HEK293T (cell line): ENCODE measurements at places on chromosomes 2 and 18.

- DNase-seq = no peak
Measured at GRCh38 chr2:227877421-227878310, 6.2 kb downstream of the DAW1 start.

DNA sequence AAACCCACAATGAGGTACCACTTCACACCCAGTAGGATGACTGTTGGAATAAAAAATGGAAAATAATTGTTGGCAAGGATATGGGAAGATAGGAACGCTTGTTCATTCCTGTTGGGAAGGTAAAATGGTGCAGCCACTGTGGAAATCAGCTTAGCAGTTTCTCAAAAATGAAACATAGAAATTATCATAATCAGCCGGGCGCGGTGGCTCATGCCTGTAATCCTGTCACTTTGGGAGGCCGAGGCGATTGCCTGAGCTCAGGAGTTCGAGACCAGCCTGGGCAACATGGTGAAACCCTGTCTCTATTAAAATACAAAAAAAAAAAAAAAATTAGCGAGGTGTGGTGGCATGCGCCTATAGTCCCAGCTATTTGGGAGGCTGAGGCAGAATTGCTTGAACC, 23.4 kb downstream of the AMER3 start:
- DNase-seq = no peak

- no peak for DNase-seq
Measured at GRCh38 chr18:26440644-26441043, 107.7 kb downstream of the KCTD1 start.

DNA sequence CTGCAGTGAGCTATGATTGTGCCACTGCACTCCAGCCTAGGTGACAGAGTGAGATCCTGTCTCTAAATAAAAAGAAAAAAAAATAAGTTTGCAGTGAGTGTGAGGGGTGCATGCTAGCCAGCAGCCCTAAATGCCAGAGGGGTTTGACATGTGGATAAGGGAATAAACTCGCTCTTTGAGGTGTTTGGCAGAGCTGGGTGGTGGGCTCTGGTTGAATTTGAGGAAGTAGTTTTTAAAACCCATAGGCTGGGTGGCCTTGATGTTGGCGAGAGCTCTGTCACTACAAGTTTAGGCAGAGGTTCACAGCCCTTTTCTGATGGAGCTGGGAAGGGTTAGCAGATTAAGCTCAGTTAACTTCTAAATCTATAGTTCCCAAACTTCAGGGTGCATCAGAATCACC, 3.1 kb downstream of the ANXA4 start:
- DNase-seq = no peak

DNA sequence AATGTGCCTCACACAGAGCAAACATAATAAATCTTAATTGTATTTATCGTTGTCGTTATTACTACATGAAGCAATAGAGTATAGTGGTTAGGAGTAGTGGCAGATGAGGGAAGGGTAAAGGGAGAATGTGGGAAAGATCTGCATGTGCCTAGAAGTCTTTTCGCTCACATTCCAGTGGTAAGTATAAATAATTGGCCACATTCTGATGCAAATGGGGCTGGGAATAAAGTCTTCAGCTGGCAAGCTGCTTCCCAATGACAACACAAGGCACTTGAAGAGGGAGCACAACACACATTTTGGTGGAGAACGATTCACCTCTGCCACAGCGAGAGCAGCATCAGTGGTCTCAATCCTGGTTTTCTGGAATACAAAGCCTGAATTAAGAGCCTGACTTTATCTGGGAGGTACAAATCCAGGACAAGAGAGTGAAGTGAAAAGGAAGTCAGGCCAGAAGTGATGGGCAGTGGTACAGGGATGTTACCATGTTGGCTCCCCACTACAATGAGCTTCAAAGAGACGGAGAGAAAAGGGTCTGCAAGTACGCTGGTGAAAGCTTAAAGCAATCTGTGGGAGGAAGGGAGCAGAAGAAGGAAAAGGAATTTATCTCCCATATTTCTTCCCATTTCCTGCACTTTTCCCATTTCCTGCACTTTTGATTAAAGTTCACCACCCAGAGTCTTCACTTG, 112.3 kb downstream of the ARHGAP15 start:
- no peak for DNase-seq

GRCh38 chr2:240289701-240290431, 145.6 kb upstream of the GPC1 start:
- DNase-seq = no peak

- peak; percentile 12 for DNase-seq
Measured at GRCh38 chr2:46615986-46616485, 136.7 kb downstream of the TMEM247 start.

DNA sequence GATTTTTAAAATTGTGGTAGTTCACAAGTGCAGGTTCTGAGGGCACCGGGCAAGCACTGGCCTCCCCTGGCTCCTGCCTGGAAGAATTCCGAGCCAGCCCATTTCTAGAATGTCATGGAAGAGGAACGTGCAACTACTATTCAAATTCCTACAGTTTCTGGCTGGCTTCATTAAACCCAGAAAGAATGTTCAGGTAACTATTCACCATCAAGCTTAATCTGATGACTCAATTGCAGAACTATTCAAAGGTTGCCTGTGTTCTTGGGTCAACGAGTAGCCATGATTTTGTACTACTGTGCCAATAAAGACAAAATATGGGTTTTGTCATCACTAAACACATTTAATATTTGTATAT, 14.3 kb upstream of the MFF start:
- no peak for DNase-seq

GRCh38 chr2:23411752-23412431, 26.9 kb downstream of the KLHL29 start:
- no peak for DNase-seq

DNA sequence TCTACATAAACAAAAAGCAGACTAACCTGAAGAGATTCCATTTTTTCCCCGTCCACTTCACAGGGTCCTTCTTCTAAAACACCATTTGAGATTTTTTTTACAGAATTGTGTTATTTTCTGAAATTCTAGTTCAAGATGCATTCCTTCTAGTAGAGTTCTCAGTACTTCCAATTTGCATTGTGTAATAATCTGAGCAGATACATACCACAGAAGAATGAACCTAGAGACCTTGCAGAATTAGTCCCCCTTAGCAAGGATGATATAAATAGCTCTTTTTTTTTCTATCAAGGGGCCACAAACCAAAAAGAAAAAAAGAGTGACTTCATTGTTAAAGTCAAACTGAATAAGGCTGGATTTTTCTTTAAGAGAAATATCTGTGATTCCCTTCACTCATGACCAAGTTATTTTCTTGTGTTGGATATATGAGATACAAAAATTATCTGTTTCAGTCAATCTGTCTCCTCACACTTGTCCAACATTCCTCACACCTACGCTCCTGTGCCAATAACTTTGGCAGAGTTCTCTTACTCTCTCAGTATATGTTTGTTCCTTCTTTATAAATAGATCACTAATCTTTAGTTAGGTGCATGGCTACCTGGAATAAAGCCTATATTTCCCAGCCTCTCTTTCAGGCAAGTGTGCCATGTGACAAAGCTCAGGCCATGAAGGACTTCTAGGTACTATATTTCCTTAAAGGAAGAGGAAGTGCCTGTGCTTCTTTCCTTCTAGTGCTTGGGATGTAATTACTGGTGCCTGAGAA, 183.5 kb downstream of the ZNF385B start:
- DNase-seq = no peak

DNA sequence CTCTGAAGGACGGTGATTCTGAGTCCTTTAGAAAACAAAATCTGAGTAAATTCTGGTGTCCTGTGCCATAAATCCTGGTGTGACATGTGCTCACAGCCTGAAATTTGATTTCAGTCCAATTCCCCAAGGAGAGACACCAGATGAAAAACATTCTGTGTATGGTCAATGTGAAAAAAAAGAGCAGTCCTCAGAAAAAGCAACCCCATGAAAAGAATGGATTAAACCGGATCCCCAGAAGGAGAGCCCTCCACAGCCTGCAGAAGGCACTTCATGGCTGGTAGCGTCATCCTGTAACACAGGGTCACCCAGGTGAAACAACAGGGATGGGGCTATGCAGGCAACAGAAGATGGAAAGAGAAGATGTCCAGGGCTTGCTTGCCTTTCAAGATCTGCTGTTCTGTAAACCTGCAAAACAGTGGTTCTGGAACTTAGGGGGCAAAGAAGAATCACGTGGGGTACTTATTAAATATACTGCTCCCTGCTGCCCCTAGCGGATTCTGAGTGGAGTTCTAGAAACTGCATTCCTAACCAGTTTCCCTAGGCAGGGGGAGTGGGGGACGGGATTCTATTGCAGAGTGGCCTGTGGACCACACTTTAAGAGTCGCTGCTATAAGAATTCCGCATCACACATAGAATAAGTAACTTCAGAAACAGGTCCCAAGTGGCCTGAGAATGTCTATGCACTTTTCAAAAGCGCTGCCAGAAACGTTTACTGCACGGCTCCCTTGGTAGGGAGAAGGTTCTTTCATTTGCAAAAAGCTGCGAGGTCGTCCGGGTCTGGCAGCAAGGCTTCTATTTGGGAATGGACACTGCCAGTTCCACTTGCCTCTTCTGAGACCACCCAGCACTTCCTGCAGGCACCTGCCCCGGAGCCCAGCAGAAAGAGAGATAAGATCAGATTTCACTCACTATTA, 118.9 kb upstream of the ARL5A start:
- peak; percentile 72 for DNase-seq

DNA sequence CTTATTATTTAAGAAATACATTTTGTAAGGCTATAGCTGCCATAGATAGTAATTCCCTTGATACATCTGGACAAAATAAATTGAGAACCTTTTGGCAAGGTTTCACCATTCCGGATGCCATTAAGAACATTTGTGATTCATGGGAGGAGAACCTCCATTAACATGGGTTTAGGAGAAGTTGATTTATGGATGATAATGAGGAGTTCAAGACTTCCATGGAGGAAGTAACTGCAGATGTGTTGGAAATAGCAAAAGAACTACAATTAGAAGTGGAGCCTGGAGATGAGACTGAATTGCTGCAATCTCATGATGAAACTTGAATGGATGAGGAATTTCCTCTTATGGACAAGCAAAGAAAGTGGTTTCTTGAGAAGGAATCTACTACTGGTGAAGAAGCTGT, 17.3 kb downstream of the PHLPP1 start:
- no peak for DNase-seq
